ENCODE measurements at places on chromosomes 1 and 21.

GRCh38 chr21:42150474-42151085, 68.4 kb upstream of the ABCG1 start:
- DNase-seq = no peak

GRCh38 chr1:87305151-87305550, 23.5 kb upstream of the LMO4 start:
- no peak for DNase-seq

- no peak for DNase-seq
Measured at GRCh38 chr1:201361652-201362504, 15.6 kb downstream of the TNNT2 start.

DNA sequence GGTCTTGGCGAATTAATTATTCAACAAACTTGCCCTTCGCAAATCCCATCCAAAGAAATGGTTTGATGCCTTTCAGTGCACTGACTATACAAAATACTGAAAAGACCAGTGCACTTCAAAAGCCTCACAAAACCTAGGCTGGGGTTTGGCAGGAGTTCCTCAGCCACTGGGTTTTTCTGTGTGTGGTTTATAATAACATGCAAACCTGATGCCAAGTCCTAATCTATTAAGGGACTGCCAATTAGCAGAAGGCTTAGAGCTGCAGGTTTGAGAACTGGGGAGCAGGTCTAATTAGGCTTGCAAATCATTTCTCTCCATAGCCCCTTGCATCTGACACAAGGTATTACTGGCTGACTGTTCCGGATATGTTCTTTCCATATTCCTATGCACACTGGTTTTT, 27.7 kb downstream of the PLPP3 start:
- DNase-seq = no peak

- DNase-seq = no peak
Measured at GRCh38 chr1:185534801-185535200, 199.4 kb upstream of the HMCN1 start.

- no peak for DNase-seq
Measured at GRCh38 chr1:176073524-176074157, 133.4 kb downstream of the COP1 start.

DNA sequence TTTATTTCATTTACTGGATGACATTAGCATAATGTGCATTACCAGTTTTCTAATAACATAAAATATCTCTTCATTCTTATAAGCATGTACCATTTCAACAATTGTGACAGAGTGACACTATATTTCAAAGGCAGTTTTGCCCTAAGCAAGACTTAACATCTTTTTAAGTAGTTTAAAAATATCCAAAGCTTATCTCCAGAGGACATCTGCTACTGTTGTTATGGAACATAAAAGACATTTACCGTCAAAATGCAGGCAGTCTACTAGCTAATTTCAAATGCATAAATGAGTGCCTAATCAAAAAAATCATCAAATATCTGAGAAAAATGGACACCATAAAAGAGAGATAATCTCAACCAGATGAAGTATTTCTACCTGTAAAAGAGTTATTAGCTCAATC, 782.4 kb upstream of the BRINP3 start:
- DNase-seq = no peak

DNA sequence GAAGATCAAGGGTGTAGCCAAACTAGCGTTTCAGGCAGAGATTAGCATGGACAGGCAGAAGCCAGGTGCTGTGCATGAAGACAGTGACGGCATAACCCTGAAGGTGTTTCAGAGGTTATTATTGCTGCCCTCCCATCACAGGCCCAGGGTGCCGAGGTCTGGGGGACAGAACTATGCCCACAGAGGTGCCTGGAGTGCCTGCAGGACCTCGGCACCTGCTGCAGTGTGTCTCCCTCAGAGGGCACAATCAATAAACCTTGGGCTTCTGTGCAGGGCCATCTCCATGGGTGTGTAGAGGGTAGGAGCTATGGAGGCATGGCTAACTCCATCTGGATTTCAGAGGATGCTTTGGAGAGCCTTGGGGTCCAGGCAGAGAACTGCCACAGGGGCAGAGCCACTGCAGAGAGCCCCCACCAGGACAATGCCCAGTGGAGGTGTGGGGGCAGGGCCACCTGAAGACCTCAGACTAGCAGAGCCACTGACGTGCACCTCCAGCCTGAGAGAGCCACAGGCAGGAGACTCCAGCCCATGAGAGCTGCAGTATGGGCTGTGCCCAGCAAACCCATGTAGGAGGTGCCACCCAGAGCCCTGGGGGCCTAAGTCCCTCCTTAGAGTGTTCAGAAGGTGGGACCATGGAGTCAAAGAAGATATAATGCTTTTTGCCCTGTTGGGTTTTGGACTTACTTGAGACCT, 5.7 kb upstream of the ABCG1 start:
- DNase-seq = no peak

GRCh38 chr1:225896494-225896893, 7.5 kb upstream of the LEFTY1 start:
- DNase-seq = no peak

- DNase-seq = no peak
Measured at GRCh38 chr1:182739545-182739944, 50.0 kb upstream of the NPL start.

DNA sequence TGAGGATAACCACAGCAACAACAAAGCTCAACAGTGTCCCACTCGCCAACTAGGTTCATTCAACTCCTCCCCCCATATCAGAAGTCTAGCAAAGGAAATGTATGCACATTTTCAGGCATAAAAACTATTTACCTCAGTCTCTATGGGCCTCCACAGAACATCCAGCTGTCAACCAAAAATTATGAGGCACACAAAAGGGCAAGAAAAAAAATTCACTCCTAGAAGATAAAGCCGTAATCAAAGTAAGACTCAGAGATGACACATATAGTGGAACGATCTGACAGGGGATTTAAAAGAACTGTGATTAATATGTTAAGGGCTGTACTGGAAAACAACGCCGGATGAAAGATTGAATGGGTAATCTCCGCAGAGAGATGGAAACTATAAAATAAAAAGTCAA, 158.7 kb downstream of the NTPCR start:
- no peak for DNase-seq

DNA sequence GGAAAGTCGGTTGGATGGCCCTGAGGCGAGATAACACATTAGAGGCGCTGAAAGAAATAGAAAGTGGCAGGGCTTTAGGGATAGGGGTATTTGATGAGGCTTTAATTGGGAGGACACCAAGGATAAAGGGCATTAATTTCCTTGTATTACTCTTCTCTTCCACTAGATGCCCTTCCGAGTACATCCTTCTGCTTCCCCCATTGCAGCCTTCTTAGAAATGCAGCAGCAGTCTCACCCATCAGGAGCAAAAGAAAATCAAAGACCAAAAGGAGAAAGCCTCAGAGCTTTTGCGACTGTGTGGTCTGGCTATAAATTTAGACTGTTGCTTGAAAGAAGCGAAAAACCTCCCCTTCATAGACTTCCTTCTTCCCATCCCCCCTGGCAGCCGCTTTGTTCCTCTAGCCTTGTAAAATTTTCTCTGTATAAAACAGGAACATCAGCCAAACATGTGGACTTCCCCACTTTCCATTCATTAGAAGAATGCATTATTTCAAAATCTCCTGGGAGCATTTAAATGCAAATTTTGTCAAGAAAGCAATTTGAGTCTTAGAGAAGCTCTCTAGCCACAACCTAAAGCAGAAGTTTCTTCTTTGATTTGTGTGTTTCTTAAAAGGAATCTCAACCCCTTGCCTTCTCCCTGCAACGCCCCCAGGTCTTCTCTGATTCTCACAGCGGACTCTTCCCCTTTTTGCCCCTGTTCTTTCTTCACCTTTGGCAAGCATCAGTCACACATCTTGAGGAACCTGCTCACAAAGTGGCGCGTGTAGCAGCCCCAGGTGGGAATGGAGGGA, 76.6 kb downstream of the NDUFS5 start:
- no peak for DNase-seq

- no peak for DNase-seq
Measured at GRCh38 chr1:47872886-47873285, 124.3 kb downstream of the TRABD2B start.

DNA sequence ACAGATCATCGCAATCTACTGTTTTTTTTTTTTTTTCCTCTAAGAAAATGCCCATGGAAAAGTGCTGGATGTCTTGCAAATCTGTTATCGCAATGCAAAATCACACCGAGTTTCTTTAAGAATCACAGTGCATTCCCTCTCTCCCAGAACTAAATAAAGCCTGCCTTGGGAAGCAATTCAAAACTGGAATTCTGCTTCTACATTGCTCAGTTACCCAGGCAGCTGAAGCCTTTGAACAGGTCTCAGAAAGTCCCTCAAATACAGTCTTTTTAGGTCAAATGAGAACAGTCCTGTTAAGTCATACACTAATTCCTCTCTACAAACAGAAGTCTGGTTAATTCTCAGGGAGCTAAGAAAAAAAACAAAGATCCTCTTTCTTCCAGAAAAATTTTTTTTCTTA, 46.3 kb downstream of the SLC30A10 start:
- no peak for DNase-seq

- DNase-seq = no peak
Measured at GRCh38 chr1:160164121-160164520, 12.7 kb downstream of the ATP1A4 start.

DNA sequence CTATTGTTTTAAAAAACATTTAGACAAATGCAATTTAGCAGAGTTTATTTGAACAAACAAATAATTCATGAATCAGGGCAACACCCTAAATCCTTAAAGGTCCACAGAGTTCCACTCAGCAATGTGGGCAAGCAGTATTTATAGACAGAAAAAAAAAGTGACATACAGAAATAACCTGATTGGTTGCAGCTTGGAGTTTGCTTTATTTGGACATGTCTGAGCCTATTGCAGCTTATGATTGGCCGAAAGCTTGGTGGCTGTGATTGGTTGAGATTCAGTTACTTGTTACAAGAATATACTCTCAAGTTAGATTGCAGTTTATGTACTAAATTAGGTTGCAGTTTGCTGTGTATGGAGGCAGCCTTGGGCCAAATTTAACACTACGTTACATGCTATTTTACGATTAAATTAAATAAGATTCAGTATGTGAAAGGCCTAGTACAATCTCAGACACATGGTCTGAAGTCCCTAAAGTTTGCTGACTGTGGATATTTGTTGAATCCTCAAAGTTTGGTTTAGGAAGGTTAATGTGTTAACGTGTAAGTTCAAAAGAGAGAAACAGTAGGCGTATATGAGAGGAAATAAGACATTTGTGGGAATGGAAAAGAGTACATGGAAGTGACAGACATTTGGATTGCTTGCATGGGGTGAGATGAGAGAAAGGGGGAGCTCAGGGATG, 6.9 kb upstream of the CAMSAP2 start:
- no peak for DNase-seq

GRCh38 chr1:225834417-225835329, 24.7 kb downstream of the EPHX1 start:
- no peak for DNase-seq

- DNase-seq = no peak
Measured at GRCh38 chr1:67001682-67002425, 52.1 kb downstream of the SLC35D1 start.

DNA sequence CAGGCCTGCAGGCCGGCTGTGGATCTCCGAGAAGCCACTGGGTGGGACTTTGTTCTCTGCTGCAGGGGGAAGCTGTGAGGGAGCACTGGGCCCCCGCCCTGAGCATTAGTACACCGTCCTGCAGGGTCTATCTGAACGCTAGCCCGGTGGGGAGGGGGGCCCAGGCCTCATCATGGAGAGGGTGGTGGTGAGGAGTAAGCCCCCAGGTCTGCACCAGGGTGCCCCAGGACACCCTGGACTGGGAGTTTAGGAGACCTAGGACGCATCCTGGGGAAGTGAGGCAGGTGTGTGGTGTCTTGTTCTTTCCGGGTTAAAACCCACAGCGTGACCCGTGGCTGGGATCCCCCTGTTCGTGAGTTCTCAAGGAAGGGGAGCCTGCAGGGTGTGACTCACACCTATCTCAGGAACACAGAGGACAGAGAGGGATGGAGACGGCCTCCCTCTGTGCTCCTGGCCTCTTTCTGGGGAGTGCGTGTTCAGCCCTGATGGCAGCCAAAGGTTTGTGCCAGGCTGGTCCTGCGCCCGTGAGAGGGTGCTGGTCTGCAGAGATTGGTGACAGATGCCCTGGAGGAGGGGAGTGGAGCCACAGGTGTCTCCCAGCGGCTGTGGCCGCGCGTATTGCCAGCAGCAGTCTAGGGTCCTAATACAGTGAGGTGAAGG, 44.8 kb downstream of the AGPAT3 start:
- no peak for DNase-seq

DNA sequence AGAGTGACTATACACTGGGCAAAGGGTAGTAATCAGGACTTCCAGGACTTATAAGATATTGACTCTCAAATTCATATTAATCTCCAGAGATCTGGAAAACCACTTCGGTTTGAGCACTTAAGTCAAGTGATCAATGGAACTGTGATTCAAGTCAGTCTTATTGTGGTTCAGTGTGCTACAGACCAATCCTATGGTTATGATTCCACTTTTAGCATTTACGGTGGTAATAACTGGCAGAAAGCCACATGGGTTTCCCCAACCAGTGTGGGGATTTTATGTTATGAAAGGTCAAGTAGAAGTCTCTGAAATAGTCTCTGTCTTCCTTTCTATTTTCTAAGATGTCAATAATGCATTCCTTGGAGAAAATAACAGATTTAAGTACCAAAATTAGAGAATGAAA, 151.3 kb upstream of the NEGR1 start:
- DNase-seq = no peak

GRCh38 chr1:243903895-243904294, 53.9 kb upstream of the AKT3 start:
- no peak for DNase-seq

- DNase-seq = no peak
Measured at GRCh38 chr1:55781944-55782482, 566.8 kb upstream of the USP24 start.

- no peak for DNase-seq
Measured at GRCh38 chr1:50156241-50157010, 47.7 kb downstream of the ELAVL4 start.

- no peak for DNase-seq
Measured at GRCh38 chr1:96039910-96040309, 681.7 kb upstream of the PTBP2 start.

- peak; percentile 35 for DNase-seq
Measured at GRCh38 chr1:110412576-110412975, 5.1 kb upstream of the LAMTOR5 start.

GRCh38 chr1:238115852-238116251, 225.1 kb upstream of the ZP4 start:
- DNase-seq = no peak

DNA sequence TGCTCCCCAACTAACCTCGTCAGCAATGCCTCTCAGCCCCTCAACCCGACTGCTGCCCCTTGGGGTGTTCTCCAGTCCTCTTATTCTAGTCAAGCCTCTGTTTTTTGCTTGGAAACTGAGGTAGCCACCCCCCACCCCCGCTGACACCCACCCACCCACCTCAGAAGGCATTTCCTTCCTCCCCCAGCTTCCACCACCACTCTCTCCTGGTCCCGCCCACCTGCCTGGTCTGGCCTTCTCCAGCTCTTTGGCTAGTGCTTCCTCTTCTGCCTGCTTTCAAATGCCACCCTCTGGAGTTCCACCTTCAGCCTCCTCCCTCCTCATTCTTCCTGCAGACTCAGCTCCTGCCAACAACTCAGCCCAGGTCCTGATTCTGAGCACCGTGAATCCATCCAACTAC, 35.3 kb downstream of the OLFML2B start:
- no peak for DNase-seq
